KG1 (cell line): ENCODE measurements at places on chromosomes 4 and X.

- DNase-seq, result no peak
These were observed 15.1 kb downstream of the XG start for GRCh38 chrX:2766906-2767305.

DNA sequence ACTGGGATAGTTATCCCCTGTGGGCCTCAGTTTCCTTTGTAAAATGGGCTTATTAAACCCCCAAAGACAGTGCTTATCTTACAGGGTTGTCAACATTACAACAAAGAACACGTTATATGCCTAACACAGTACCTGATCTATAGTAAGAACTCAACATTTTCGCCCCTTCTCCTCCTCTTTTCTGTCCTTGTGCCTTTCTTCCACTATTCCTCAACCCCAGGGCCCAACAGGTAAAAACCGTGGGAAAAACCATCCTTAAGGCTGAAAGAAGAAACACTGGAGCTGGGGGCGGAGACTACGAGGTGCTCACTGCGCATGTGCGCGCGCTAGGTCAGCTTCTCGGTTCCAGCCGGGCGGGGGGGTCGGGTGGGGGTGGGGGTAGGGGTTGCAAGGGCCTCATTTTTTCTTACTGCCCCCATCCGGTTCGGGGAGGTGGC, 426 bp upstream of the XIAP start:
- peak; percentile 59 for DNase-seq

- DNase-seq, result no peak
These were observed 368.1 kb downstream of the EPHA5 start for GRCh38 chr4:65302145-65302544.

GRCh38 chr4:118755438-118756226, 70.4 kb downstream of the METTL14 start:
- no peak for DNase-seq

DNA sequence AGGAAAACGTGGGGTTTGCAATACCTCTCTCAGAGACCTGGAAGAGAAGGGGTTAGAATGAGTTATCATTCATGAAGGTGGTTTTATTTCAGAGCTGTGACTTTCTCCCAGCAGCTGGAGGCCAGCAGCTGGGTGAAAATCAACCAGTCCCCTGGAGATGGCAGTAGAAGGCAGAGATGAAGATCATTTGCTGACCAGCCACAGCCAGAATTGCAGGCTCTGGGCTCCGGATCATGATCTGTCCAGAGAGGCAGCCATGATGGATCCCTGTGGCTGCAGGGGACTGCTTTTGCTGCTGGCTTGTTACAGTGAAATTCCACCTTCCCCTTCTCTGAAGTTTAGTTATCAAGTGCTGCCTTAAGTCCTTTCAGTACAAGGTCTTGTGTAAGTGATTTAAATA, 46.9 kb upstream of the TAB3 start:
- no peak for DNase-seq

DNA sequence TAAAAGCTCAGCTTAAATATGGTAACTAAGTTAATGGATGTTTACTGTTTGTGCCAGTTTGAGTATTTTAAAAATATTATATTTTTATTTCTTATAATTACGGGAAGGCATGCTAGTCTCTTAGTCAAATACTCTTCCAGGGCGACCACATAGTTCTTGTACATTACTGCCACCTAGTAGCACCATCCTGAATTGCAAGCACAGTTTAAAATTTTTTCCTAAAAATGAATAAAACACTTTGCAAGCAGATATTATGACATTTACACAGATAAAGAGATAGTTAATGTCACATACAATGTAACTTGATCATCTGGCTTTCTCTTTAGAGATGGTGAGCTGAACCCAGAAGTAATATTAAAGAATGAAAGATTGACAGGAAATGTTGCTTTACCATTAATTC, 11.5 kb downstream of the NDP start:
- no peak for DNase-seq

- DNase-seq, result no peak
These were observed at the start of gene SOWAHB for GRCh38 chr4:76897536-76898384. Gene SOWAHB (minus strand): TSS chr4:76898144. CDS start chr4:76897849, 295 bp downstream.

- DNase-seq, result no peak
These were observed 357.8 kb upstream of the SLC7A11 start for GRCh38 chr4:138599965-138600364.

GRCh38 chr4:183392377-183392776, 52.1 kb upstream of the CDKN2AIP start:
- no peak for DNase-seq

DNA sequence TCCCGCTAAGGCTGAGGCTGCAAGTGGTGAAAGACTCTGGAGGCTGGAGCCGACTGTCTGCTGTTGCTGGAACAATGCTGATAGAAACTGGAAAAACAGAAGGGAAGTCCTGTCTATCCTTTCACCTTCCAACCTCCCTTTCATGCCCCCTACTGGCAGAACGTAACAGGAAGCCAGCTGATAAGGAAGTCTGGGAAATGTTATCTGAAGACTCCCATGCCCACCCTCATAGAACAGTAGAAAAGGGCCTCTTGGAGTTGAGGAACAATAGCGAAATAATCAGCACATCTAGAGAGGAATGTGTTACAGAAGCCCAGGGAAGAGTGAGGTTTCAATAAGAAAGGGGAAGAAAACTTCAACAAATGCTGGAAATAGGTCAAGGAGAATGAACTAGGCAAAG, 117.1 kb upstream of the DKK2 start:
- DNase-seq, result no peak

DNA sequence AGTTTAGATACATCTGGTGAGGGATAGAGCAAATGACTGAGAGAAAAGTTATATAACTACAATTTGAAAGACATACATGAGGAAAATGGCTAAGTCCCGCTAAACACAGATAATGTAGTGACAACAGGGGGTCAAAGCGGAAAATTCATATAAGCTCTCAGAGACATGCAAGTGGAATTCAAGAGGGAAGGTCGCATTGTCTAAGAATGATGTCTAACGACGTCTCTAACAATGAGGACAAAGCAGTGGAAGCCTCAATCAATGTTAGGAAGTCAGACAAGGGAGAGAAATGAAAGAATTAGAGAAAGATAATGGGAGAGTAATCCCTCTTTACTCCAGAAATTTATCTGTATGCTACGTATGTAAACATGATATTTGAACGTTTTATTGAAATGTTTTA, 113.4 kb downstream of the ANTXR2 start:
- no peak for DNase-seq

DNA sequence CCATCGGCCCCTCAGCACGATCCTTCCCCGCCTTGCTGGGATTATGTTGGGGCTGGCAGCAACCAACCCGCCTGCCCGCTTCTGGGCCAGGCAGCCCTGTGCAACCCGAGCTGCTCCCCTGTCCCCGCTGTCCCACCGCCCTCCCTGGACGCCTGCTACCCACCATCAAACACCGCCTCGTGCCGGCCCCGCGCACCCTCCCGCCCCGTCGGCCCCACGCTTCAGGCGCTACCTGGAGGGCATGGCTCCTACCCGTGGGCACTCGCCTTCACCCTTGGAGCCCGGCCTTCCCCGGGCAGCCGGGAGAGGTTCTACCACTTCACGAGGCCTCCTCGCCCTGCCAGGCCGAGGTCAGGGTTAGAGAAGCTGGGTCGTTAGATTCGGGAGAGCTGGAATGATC, 37.0 kb downstream of the TKTL1 start:
- DNase-seq, result no peak

- DNase-seq, result no peak
These were observed 43.7 kb downstream of the MAGEB16 start for GRCh38 chrX:35841872-35842271.

- no peak for DNase-seq
These were observed 234.0 kb downstream of the SPOCK3 start for GRCh38 chr4:167000141-167000852.

DNA sequence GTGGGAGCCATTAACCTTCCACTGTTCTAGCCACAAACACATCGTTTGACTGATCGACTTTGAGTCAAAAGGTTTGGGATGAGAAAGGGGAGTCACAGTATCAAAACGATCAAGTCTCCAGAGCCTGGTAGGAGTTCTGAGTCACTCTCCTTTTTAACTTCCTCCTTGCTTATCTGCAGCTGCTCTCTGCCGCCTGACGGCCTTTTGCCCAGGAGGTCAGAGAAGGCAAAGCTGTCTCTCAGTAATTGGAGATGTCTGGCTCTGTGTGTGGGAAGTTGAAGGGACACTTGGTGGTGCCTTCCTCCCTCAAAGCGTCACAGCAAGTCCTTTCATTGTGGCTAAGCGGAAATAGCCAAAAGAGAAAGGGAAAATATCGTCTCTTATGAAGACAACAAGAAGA, 63.1 kb downstream of the ANOS1 start:
- no peak for DNase-seq

DNA sequence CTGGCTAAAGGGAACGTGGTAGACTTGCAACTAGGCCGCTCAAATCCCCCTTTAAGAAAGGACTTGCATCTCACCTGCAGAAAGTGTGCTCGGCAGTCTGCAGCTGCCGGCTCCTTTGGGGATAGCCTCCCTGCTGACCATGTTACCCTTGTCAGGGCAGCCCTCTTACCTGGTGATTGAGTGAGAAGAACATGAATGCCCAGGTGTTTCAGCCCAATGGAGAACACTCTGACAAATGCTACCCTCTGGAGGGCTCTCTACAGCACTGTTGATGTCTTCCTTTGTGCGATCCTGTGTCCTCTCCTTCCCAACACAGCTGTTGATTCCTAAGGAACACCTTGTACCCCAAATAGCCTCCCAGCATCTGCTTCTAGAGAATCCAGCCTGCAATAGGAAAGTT, 178.7 kb upstream of the LDB2 start:
- DNase-seq, result no peak

DNA sequence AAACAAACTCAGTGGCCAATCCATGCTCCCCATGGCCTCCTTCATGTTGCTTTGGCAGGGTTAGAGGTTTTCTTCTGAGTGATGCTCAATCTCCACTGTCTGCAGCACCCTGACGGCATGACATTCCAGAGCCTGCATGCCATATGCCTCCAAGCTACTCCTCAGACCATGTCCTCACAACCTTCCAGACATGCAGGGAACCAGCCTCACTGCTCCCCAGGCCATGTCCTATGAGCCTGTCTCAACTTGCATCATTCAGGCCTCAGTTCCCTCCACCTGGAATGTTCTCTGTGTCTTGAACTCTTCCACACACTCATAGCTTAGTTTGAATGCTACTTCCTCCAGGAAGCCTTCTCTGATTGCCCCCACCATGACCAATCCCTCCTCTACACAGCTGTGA, 18.8 kb downstream of the PROM1 start:
- DNase-seq, result no peak

DNA sequence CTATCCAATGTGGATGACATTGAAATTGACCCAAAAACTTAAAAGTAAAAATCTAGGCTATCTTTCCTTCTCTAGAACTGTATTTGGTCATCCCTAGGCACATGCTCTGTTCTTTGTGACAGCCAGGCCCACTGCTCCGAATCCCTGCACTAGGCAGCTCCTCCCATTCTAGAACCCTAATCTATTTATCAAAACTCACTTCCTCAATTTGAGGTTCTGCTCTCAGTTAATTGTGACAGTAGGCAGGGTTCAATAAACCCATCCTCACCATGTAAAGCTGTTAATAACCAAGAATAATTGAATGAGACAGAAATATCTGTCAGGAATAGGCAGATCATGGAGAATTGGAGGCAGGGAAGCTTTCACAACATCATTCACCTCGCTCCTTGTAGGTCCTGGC, 51.9 kb upstream of the IRF2 start:
- no peak for DNase-seq

DNA sequence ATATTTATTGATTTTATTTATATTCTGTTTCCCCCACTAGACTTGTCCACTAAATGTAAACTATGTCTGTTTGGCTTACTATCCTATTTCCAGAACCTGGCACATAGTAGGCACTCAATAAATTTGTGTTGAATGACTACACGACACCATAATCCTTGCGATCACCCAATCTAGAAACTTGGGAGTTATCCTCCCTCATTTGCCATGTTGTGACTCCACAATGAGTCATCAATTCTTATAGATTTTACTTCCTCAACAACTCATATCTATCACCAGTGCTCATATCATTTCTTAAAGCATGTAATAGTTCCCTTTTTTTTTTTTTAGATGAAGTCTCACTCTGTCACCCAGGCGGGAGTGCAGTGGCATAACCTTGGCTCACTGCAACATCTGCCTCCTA, 39.9 kb upstream of the VAMP7 start:
- DNase-seq, result no peak

DNA sequence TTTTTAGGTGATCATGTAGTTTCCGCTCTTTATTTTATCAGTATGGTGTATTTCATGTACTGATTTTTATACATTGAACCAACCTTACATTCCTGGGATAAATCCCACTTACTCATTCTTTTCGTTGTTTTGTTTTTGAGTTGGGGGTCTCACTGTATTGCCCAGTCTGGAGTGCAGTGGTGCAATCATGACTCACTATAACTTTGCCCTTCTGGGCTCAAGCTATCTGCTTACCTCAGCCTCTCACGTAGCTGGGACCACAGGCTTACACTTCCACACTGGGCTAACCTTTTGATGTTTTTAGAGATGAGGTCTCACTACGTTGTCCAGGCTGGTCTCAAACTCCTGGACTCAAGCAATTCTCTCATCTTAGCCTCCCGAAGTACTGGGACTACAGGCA, 19.5 kb upstream of the STARD8 start:
- DNase-seq, result no peak

- no peak for DNase-seq
These were observed 265.8 kb downstream of the PCDH18 start for GRCh38 chr4:137266511-137266910.

DNA sequence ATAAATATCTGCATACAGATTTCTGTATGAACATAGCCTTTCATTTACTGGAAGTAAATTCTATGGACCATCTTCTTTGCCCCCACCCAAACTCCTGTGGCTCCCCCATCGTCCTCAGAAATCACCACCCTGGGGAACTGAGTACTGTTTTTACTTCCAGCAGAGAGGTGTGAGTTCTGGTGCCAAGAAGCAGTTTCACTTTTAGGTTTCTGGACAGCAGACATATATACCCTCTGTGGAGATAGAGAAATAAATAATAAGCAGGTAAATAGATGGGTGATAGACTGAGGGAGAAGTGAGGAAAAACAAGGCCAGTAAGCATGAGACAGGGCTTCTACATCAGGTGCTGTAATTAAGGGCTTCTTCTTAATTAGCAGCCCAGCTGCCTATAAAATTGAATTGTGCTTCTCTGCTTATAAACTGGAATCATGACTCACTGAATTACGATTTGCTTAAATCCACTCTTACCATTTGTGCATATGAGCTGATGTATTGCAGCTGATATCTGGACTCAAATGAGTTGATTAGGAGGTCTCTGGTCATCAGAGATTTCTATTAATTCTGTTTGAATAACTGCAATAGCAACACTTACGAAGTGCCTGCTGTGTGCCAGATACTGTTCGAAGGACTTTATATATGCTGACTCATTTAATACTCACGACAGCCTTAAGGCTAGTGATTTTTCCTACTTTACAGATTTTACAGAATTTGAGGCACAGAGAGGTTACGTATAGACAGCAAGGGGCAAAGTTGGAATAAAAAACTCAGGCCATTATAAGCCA, 60.8 kb upstream of the DHX15 start:
- DNase-seq, result no peak
